Central memory CD8-positive, alpha-beta T cell (primary cell): ENCODE measurements at places on chromosomes 13 and 19.

DNA sequence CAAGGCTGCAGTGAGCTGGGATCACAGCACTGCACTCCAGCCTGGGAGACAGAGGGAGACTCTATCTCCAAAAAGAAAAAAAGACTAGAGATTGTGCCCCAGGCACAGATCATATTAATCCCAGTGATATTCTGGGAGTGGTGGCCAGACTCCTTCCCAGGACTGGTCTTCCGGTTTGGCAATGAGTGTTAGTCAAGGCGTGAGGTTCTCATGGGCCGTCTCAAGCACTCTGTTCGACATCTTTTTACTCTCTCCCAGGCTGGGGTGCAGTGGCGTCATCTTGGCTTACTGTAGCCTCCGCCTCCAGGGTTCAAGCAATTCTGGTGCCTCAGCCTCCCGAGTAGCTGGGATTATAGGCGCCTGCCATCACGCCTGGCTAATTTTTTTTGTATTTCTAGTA lies 5.3 kb upstream of the DPRX start:
- DNase-seq: no peak

DNA sequence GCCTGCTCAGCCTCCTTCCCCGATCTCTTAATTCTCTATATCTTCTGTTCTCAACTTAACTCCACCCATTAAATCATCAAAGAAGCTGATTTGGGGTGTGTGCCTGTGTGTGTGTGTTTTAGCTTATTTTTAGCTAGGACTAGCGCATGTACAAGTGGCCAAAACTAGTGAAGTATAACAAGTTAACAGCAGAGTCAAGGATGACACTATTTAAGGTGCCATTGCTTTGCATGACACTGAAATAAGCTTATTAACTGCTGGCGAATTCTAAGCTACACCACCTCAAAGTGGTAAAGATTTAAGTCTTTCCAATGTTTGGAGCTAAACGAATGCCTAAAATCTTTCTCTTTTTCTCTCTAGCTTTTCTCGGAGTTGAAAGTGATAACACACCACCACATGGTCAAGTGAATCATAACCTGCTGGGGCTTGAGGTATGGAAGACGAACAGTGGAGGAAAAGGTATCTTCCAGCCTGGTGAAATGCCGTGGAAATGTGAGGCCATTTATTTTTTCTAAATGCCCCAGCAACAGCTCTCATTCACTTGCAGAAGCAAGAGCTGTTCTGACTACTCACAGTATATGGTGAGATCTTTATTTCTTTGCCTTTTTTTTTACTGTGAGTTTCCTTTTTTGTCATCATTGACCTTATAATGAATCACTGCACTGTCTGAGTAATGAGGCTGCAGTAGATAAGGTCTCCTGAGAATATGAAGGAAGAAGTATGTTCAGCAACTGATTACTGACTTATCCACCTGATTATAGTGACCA lies 570.3 kb downstream of the PCDH9 start:
- DNase-seq: no peak

DNA sequence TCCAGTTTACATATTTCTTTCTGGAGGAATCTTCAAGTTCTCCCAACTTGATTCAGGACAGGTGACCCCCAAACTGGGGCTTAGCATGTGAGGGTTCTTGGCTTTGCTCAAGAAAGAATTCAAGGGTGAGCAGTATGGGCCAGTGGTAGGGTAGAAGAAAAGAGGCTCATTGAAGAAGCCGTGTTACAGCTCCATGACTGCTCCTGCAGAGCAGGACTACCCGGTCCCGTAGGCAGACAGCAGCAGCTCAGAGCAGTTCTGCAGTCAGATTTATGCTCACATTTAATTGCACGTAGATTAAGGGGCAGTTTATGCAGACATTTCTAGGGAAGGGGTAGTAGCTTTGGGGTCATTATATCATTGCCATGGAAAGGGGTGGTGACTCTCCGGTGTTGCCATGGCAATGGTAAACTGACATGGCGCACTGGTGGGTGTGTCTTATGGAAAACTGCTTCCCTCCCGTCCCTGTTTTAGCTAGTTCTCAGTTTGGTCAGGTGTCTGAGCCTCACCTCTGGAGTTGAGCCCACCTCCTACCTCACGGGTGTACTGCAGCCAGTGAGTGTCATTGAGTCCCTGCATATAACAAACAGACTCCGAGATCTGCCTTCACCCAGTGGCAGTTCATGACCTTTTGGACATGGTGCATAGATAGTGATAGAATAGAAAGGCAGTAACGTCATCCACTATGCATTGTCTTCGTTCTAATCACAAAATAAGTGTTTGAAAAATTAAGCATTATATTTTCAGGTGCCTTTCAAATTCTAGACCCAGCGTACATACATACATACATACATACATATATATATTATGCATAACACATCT lies 16.0 kb upstream of the ZNF792 start:
- no peak for DNase-seq

DNA sequence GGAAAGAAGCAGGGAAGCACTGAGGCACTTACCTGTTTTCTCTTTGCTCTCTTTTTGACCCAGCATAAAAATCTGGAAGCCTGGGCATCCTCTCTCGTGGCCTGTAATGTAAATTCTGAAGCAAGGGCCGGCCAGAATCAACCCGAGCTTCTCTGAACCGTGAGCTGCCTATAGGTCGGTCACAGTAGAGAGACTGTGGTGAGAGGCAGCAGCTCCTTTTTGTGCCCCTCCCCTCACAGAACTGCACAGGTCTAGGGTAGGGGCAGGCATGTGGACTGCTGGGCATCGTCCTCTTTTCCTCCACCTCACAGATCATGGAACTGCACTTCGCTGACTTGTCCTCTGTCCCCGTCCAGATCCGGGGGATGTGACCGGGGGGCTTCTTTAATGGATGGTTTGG lies 12.5 kb downstream of the FAM124A start:
- no peak for DNase-seq

GRCh38 chr19:13260883-13261653 lies 110.9 kb downstream of the IER2 start:
- DNase-seq: no peak

GRCh38 chr19:41997121-41997850 lies 3.3 kb upstream of the ATP1A3 start:
- peak; percentile 34 for DNase-seq

DNA sequence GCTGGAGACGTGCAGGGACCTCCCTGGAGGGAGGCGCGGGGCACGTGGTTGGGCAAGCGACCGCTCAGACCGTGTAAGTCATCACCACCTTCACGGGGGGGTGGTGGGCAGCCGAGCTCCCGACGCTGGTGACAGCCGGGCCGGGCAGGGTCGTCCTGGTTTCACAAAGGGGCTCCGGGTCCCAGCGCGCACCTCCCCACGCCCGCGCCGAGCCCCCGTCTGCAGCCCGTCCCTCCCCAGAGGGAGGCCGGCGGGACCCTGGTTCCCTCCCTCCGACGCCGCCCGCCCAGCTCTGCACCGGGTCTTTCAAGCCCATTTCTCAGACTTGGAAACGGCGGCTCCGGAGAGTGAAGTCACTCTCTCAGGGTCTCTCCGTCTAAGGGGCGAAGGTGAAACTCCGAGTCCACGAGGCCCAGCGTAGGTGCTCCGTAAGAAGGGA lies 729 bp upstream of the ARID3A start:
- DNase-seq: no peak

DNA sequence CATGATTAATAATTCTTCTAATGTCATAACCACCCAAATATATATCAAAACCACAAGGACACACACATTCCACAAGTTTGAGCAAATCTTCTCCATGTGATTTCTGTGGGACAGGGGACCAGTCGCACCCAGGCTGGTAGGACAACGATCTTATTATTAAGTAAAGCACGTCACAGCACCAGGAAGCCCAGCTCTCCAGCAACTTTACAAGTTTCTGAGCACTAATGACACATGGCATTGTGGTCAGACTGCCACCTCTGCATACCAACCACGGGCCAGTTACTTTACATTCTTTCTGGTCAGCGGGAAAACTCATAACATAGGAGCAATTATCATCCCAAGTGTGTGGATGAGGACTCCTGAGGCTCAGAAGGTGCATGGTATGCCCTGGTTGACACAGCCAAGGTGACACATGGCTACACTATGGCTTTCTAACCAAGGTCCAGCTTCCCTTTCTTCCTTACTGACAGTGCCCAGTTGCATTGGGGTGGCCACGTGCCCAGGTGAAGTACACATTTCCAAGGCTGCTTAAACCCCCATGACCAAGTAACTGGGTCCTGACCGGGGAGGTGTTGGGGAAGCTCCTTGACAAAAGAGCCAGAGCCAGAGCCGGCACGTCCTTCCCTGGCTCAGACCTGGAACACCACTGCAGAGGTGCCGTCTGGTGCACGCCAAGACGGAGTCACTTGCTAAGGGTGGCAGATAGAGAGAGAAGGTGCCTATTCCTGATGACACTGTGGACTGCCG lies 27.4 kb downstream of the LATS2 start:
- DNase-seq: no peak

DNA sequence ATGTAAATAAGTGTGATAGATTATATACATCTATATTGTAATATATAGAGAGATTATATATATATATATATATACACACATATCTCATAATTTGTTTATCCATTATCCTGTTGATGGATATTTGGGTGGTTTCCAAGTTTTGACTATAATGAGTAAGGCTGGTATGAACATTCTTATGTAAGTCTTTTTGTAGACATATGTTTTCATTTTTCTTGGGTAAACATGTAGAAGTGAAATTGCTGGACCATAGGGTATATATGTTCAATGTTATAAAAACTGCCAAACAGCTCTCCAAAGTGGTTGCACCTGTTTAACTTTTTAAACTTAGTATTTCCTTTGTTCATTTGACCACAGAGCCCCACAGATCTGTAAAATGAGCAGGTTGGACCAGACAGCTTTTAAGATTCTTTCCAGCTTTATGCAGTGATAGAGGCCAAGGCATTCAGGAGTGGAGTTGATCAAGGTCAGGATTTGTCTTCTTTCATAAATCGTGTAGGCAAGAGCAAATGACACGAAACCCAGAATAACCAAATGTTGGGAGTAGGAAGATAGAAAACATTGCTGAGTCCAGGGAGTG lies 21.7 kb upstream of the KATNAL1 start:
- no peak for DNase-seq

DNA sequence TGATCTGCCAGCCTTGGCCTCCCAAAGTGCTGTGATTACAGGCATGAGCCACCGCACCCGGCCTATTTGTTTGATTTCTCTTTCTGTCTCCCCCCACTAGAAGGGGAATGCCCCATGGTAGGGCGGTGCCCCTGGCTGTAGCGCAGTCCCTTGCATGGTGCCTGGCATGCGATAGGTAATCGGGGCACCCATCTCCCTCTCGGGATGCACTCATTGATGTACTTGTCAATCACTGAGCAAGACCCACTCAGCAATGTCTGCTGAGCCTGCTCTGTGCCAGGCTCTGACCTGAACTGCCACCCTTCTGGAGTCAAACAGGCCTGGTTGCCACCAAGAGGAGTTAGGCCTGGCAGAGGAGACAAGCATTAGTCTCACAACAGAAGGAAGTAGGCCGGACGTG lies 19.8 kb downstream of the DNM2 start:
- DNase-seq: no peak

GRCh38 chr13:65400702-65401101 lies 1829.4 kb downstream of the PCDH9 start:
- DNase-seq: no peak

- no peak for DNase-seq
These were observed 99.6 kb downstream of the ZNF429 start for GRCh38 chr19:21604951-21605476.

DNA sequence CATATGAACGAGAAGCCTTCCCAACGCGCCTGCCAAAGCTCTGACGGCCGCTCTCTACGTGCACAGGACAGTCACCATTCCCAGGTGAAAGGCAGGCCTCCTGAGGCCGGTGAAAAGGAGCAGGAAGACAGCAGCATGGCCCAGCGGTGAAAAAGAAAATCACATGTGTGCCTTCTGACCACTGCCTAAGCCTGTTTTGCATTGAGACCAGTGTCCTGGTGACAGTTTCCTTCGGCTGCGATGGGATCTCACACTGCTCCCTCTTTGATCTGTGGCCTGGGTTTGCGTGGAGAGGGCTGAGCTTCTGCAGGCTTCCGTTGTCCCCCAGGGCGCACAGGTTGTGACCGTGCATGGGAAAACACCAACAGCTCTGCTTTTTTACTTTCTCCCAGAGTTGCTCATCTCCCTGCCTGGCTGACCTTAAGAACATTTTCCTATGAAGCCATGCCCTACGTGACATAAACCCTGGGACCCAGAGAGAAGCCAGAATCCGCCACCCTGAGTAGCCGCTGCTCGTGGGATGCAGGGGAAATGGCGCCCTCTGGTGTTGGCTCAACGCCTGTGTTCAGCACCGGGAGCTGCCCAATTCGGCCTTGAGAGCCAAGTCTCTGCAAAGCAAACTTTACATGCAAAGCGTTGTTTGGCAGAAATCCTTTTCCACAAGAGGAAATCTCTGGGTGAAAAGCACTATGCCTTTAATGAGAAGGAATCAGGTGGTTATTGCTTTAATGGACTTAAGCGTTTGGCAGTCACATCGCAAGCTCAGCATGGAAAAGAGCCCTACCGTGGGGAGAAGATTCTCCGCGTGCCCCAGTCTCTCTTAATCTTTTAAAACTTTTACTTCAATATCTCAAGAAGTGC lies 112.2 kb upstream of the GPR12 start:
- DNase-seq: peak; percentile 12

DNA sequence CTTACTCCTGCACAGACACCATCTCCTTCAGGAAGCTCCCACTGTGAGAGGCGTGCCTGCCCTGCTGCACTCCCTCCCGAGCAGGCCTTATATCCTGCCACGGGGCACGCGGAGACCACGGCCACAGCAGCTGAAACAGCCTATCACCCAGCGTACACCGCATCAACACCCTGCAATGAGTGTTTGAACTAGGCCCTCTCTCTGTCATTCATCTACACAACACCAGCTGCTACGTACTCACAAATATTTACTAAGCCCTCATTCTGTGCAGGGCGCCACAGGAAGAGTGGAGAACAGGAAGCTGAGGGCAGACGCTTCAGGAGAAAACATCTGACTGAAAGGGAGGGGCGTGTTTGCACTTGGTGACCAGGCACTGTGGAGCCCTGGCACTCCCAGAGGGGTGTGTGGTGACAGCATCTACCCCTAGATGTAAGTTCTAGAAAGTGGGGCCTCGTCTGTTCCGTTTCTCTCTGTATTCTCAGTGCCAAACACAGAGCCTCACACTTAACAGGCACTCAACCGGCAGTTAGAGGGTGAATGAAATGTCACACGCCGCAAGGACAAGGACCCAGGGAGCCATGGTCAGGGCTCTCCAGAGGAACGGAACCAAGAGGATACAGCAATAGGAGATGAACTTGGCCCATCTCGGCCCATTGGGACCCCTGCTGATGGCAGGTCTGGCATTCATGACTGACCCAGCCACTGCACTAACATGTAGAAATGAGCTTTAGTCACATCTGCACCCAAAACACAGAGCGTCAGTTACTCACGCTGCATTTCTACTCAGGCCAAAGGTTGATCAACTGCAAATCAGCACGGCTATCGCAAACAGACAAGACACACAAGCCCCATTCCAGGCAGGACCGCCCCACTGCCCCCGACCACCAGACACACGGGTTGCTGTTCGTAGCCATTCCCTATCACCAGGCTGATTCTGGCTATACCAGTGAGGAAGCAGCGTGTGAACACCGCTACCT lies 15.7 kb downstream of the RANBP3 start:
- peak; percentile 79 for DNase-seq

GRCh38 chr13:106372199-106373155 lies 163.0 kb downstream of the EFNB2 start:
- DNase-seq: no peak

- DNase-seq: no peak
These were observed 74.0 kb upstream of the POMP start for GRCh38 chr13:28584873-28585381.

GRCh38 chr19:56253737-56254136 lies 18.8 kb upstream of the EDDM13 start:
- no peak for DNase-seq
